Karpas-422 (cell line): ENCODE measurements at places on chromosomes 12 and 14.

DNA sequence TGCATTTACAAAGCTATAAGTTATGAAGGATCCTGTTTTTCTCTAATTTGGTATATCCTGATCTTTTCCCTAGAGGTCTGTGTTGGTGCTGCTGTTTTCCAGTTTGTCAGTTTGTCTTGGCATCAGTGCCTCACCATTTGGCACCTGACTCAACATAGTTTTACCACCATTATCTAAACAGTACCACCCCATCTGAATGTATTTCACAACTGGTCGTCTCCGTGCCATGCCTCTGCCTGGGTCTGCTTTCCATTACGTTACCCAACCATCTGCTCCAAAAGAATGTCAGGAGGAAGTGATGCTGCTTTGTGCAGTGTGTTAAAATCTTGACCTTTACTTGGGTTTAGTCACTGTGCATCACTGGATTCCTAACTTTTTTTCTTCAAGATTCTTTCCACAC is 129.3 kb upstream of the RASSF8 start:
- no peaks in the 10 kb centered on the region for H3K36me3 ChIP-seq
- DNase-seq: no peak
- no peak overlapping the region for H3K4me3 ChIP-seq
- no peak overlapping the region for H3K27ac ChIP-seq
- H3K4me1 ChIP-seq: no peaks in the 10 kb centered on the region
- no peaks in the 10 kb centered on the region for H3K27me3 ChIP-seq

DNA sequence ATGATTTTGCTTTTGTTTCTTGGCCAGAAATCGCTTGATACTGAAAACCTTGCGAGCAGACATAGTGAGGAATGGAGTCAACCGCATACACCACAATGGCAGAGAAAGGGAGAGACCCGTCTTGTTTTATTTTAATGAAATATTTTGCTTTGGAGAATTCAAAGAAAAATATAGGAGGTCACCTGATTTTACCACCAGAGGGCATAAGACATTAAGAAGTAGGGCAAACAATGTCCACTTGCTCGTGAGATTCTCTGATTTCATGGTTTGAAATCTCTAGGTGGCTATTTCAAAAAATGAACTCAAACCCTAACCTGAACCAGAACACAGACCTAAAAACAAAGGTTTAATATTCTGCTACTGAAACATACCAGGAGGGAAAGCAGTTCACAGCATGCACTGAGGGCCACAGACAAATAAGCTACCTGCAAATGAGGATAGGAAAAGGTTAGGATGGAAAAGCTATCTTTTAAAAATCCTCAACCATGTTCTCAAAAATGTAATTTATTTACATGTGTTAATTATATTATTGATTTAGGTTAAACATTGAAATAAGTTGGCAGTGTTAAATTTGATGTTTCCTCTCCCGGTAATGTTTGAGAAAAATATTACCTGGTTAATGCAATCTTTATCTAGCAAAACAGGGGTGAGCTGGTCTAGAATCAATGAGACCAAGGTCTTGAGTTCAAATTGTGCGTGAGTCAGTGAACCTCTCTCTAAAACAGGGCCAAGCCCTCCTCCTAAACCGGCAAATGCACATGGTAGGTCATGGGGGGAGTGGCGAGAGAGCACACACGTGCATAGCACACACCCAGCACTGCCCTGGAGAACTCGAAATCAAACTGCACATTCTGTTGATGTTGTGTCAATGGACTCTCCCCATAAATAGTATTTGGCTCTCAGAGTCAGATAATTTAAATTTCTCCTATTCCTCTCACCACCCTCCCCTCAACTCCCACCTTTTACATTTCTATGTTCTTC is 12.5 kb downstream of the IFNG-AS1 start:
- DNase-seq: peak; percentile 64
- H3K4me1 ChIP-seq: no peaks in the 10 kb centered on the region
- H3K27ac ChIP-seq: no peak overlapping the region
- no peak overlapping the region for H3K4me3 ChIP-seq
- H3K27me3 ChIP-seq: no peaks in the 10 kb centered on the region; the same call in 1 of the 2 replicates

GRCh38 chr12:107661830-107662229 is 23.8 kb upstream of the PWP1 start:
- H3K27me3 ChIP-seq: no peaks in the 10 kb centered on the region
- DNase-seq: no peak
- H3K36me3 ChIP-seq: no peaks in the 10 kb centered on the region
- no peak overlapping the region for H3K27ac ChIP-seq
- no peaks in the 10 kb centered on the region for H3K4me1 ChIP-seq

- no peak overlapping the region for H3K4me3 ChIP-seq
- no peak for DNase-seq
- no peaks in the 10 kb centered on the region for H3K4me1 ChIP-seq
Observed at GRCh38 chr14:60482743-60483142, 3.1 kb downstream of the C14orf39 start.

GRCh38 chr14:85479306-85479705 is 50.6 kb upstream of the FLRT2 start:
- 0 out of 2 replicates have a peak, but pooled peaks cover 8% of the 10 kb centered on the region for H3K27me3 ChIP-seq
- no peaks in the 10 kb centered on the region for H3K4me1 ChIP-seq
- no peak overlapping the region for H3K4me3 ChIP-seq
- DNase-seq: no peak
- no peak overlapping the region for H3K27ac ChIP-seq
- no peaks in the 10 kb centered on the region for H3K36me3 ChIP-seq
